ENCODE measurements at places on chromosomes 2 and 18. TPM values are rescaled to one million over a fixed set of nuclear protein-coding genes. Genes with fewer than 3 reads are reported as not detected.

Gene RAPGEF4
- 1.1 TPM for total RNA-seq

Gene ZAP70
- 350 TPM for total RNA-seq

Gene KYNU
- 1.0 TPM for total RNA-seq

DNA sequence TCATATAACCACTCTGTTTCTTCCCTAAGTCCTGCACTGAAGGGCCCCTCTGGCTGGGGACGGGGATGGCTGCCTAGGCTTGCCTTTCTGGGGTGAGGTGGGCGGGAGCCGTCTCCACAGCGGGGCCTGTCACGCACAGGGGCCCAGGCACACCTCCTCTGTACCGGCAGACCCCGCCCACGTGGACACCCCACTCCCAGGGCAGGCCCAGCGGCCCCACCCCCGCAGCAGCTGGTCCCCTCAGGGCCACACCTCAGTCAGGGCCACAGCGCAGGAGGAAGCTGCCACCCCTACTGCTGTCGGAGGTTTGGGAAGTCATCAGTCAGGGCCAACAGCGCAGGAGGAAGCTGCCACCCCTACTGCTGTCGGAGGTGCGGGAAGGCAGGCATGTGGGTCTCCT is 257.6 kb upstream of the RAB6C start:
- H3K36me3 ChIP-seq, result no peaks in the 10 kb centered on the region
- no peak overlapping the region for H3K27ac ChIP-seq
- H3K4me1 ChIP-seq, result no peaks in the 10 kb centered on the region
- no peak for DNase-seq

GRCh38 chr2:161386228-161386824 is 29.8 kb upstream of the TBR1 start:
- H3K27me3 ChIP-seq, result no peaks in the 10 kb centered on the region
- peak overlapping the region; percentile 28 for H3K4me3 ChIP-seq
- H3K4me1 ChIP-seq, result peaks cover 28% of the 10 kb centered on the region
- no peak for DNase-seq
- peak overlapping the region; percentile 41 for H3K27ac ChIP-seq

DNA sequence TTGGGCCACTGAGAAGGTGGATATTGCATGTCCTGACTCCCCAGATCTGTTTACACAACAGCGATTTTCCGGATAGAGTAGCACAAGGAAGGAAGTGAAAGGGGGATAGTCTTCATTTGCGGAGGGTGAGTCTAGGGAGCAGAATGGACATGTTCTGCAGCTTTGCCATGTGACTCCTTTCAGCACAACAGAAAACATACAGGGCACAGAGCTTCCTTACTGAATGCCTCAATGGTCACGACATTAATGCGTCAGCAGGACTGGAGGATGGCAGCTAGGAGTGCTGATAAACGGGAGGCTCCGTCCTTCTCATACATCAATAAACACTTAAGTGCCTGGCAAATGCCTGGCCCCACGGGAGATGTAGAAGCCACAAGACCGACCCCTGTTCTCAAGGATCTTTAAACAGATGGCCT is 163.0 kb downstream of the FAM210A start:
- no peak for DNase-seq
- H3K36me3 ChIP-seq, result peaks cover 3% of the 10 kb centered on the region

DNA sequence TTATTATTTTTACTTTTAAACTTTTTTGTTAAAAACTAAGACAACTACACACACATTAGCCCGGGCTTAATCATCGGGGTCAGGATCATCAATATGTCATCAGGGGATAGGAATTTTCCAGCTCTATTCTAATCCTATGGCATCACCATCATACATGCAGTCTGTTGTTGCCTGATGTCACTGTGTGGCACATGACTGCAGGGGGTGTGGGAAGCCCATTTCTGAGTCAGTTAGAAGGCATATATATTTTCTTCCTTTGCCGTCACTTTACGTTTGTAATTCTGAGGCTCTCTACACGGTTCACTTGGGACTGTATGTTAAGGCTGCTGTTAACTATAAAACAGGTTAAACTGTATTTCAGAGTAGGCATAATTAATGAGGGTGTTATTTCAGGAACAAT is 144.4 kb upstream of the ITGA6 start:
- H3K4me3 ChIP-seq, result no peak overlapping the region
- no peaks in the 10 kb centered on the region for H3K36me3 ChIP-seq
- no peak for DNase-seq
- H3K27me3 ChIP-seq, result peaks cover 4% of the 10 kb centered on the region

DNA sequence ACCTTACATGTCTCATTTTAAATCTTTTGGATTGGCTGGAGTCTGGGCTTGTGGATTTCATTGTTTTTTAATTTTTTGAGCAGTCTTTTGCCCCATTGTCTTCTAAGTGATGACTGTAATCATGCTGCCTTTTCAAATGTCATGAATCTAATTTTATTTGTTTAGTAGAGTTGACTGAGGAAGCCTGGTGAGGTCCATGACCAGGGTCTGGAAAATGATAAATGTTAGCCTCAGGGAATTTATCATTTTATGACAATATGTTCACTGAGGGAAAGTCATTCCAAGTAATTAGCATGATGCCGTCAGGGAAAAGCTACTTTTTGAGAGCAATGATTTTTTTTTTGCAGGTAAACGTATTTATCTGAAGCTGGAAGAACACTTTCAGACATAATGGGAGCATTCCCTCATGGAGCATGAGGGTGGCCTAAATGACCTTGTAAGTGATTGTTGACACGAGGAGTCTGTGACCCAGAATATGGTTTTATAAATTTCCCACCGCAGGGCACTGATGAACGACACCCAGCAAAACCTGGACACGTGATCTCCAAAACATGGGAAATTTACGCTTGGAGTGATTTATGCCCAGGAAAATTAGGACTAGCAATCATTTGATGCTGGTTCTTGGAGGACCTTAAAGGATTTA is 155.3 kb upstream of the NABP1 start:
- H3K27ac ChIP-seq, result no peak overlapping the region
- DNase-seq, result no peak
- H3K4me1 ChIP-seq, result no peaks in the 10 kb centered on the region
